ENCODE measurements at places on chromosomes 12 and 14.

DNA sequence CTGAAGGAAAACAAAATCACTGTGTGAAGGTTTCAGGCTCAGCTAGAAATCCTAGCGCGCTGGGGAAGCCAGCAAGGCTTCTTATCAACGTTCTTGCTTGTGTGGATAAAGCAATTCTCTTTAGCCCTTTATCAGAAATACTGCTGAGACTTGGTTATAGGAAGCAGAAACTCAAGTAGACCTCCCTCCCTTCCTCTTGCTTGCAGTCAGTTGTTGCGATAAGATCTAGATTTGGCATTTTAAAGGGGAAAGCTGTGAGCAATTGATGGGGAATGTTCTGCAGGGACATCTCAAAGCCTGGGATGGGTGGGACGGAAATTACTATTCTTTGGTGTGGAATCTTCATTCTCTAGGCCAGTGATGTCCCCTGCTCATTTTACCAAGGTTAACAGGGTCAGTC lies 76.4 kb upstream of the ANO4 start:
- 0 out of 2 replicates have a peak, but pooled peaks cover 2% of the 10 kb centered on the region for H3K4me1 ChIP-seq
- no peaks in the 10 kb centered on the region for H3K36me3 ChIP-seq
- peaks cover 14% of the 10 kb centered on the region for H3K27me3 ChIP-seq
- H3K4me3 ChIP-seq, result peak overlapping the region; percentile 71
- DNase-seq, result no peak

- no peaks in the 10 kb centered on the region for H3K4me1 ChIP-seq
- H3K4me3 ChIP-seq, result no peak overlapping the region
- peak; percentile 86 for DNase-seq
Measured at GRCh38 chr12:118850244-118850825, 131.0 kb upstream of the SRRM4 start.

- no peak overlapping the region for H3K27ac ChIP-seq
- DNase-seq, result no peak
- no peaks in the 10 kb centered on the region for H3K4me1 ChIP-seq
- no peaks in the 10 kb centered on the region for H3K27me3 ChIP-seq
Measured at GRCh38 chr14:26526137-26526536, 71.7 kb downstream of the NOVA1 start.

DNA sequence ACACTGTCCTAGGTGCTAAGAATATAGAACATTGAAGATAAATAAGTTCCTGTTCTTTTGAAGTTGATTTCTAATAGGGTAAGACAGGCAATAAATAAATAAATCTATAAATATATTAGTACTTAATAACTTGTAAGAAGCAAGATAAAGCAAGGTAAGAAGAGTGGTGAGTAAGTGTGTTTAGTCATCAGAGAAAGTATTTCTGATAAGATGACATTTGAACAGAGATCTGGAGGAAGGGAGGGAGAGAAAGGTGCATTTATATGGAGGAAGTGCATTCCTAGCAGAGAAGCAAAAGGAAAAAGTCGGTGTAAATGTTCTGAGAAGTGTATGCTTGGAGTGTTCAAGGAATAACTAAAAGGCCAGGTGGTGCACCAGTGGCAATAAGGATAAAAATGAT lies 184.4 kb upstream of the GRIP1 start:
- H3K27me3 ChIP-seq, result no peaks in the 10 kb centered on the region
- no peak overlapping the region for H3K4me3 ChIP-seq
- no peak for DNase-seq
- H3K4me1 ChIP-seq, result no peaks in the 10 kb centered on the region
- H3K36me3 ChIP-seq, result no peaks in the 10 kb centered on the region
